ENCODE measurements at places on chromosomes 4 and X.

DNA sequence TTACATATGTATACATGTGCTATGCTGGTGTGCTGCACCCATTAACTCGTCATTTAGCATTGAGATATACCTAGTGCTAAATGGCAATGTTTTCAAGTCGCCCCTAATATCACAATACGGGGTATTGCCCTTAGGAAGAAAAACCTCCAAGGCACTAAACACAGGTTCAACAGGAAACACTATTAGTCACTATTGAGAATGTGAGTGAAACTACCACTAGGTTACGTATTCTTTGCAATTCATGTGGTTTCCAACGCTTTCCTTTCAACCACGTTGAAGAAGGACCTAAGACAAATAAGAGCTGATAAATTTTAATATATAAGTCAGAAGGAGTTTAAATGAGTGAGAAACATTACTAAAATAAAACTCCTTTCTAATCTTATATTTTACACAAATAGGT is 134.7 kb upstream of the SPANXN4 start:
- no peak for DNase-seq

DNA sequence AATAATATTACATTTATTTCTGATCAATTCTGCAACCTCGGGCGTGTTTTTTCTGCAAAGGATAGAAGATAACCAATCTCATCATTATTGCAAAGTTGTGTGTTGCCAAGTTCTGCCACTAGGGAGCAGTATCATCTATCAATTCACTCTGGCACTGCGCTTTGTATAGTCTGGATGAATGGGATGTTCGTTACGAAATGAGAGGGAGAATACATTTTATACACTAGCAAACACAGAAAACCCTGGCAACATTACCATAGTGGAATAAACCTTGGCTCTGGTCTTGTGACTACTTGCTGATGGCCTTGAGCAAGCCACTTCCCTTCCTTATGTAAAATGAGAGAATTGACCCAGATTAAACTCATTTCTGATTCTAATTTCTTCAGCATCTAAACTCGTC is 97.5 kb upstream of the ZNF518B start:
- peak; percentile 62 for DNase-seq

DNA sequence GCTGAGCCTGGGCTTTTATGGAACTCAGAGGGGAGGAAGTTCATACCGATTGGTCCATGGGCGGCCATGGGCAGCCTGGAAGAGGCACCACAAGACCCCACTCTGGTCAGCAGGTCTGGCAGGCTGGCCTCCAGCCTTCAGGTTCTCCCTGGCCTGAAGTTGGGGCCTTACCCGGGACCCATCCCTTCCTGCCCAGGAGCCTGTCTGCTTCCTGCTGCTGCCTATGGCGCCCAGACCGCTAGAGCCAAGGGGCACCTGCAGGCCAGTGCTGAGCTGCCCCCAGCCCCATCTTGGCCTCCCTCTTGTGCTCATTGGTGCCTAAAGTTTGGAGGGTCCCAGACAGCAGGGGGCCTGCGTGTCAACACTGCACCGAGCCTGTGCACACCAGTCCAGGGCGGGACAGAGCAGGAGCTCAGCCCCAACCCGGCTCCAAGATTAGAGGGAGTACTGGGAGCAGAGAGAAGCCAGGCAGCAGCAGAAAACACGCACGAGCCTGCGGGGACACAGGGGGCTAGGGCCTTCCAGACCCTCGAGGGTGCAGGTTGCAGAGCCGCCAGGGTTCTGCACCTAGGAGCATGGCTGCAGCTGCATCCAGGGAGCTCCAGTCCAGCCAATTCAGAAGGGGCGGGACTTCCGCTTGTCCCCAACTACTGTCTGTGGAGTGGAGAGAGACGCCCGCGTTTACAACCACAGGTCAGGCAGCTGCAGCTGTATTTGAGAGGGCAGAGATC is 30.7 kb upstream of the ZNF280C start:
- DNase-seq, result no peak

- DNase-seq, result no peak
Observed at GRCh38 chr4:10458177-10458576, 951 bp upstream of the ZNF518B start.
